ENCODE measurements at places on chromosomes 7 and 10.

DNA sequence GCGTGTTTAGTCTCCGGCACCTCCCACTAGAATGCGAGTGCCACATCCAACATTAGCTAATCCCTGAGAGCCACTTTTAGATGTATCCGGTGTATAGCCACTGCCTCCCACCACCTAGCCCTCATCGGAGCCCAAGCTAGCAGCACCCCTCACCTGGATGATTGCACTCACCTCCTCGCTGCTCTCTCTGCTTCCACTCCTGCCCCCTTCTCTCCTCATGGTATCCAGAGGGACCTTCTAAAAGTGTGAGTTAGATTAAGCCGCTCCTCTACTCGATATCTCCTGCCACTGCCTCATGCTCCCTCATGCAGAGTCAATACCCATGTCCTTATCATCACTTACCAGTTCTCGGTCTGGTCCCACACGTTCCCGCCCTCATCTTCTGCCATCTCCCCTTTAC lies 125.3 kb downstream of the RAB11FIP2 start:
- no peak for DNase-seq

GRCh38 chr7:79673969-79674368 lies 220.5 kb upstream of the MAGI2 start:
- DNase-seq, result no peak

DNA sequence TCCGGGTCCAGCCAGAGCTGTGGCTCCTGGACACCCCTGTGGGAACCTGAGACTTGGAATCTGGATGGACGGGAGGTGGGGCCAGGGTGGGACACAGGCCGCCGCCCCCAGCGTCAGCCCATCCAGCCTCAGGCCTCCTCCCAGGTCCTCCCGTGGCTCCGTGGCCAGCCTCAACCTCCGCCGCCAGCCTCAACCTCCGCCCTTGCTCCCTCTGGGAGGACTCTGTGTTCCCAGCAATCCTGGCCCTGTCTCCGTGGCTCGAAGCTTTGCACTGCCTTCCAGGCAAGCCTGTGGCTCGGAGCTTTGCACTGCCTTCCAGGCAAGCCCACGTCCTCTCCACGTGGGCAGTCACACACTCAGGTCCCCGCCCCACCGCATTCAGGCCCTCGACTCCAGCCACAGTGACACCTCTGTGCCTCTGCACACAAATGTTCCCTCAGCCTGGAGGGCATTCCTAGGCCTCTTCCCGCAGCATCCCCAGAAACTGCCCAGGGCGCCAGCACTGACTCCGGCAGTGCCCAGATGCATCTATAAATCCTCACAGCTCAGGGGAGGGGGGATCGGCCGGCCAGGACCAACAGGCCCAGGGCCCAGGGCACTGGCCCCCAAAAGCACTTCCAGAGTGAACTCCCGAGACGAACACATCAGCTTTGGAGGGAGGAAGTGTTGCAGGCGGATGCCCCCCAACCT lies 44.7 kb upstream of the PDGFA start:
- no peak for DNase-seq

- DNase-seq, result no peak
Observed at GRCh38 chr10:28304032-28304571, 1.2 kb upstream of the MPP7 start.

DNA sequence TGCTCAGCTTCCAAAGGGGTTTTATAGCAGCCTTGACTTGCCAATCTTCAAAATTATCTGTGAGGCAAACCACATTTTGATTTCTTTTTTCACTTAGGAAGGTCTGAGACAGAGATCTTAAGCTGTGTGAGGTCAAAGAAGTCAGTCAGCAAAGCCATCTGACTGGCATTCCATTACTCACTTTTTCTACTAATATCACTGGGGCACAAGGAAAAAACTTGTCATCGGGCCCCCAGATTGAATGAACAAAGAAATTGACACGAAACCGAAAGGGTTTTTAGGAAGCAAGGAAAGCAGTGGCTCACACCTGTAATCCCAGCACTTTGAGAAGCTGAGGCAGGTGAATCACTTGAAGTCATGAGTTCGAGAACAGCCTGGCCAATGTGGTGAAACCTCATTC lies 78.5 kb upstream of the FRMD4A start:
- no peak for DNase-seq

DNA sequence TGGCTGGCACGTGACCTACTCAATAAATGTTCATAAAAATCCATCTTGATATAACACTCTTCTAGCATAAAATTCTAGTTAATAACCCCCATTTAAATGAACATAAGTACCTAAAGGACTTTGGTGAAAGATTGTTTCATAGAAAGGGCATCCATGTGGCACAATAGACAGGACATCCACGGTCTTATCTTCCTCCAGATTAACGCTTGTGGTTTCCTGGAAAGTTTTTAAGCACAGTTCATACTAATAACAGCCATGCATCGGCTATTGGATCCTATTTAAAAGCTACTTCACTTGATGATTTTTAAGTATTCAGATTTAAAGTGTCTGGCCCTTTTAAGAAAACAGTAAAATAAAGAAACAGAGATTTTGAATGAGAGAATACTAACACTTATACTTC lies 288.3 kb downstream of the AHR start:
- no peak for DNase-seq

DNA sequence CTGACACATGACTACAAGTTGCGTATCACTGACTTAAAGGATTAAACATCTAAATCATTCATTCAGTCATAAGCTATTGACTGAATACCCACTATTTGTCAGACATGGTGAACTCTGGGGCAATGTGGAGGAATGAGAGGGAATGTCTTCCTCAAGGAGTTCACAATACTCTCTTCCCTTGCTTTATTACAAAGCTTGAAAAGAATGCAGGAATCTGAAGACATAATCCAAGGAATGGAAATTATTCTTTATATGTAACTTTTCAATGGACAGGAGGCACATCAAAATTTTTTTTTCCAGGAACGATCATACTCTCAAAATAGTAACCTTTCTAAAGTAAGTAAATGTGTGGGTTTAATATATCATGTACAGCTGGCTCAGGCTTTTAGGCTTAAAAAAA lies 111.9 kb downstream of the ATXN7L1 start:
- no peak for DNase-seq

GRCh38 chr10:11243425-11244222 lies 226.0 kb downstream of the CELF2 start:
- DNase-seq, result no peak

- no peak for DNase-seq
Observed at GRCh38 chr10:33460505-33461294, 126.2 kb upstream of the NRP1 start.

- no peak for DNase-seq
Observed at GRCh38 chr10:126011995-126012394, 115.6 kb downstream of the FANK1 start.

Measured in GM12891 (cell line).